ENCODE measurements at places on chromosomes 2 and 18.
A peak's percentile ranks its signal among the peaks of the same experiment; 100 is the strongest.

GRCh38 chr2:160257743-160258491 lies 57.8 kb upstream of the ITGB6 start:
- no peak for DNase-seq

DNA sequence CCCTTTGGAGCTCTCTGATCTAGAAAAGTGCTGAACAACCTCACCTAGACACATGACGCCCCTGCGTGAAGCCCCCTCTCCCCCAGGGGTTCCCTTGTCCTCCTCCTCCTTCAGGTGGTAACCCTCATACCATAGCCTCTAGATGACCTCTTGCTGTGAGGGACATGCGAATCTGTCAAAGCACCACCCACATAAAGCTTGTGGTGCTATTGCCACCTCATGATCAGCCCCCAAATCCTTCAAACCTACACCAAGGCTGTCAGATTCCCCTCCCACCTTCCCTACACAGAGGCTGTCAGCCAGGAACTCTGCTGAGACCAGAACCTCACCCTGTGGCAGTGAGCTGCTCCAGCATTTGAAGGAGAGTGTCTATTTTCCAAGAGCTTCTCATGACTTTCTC lies 43.1 kb upstream of the TEX51 start:
- DNase-seq, result no peak

DNA sequence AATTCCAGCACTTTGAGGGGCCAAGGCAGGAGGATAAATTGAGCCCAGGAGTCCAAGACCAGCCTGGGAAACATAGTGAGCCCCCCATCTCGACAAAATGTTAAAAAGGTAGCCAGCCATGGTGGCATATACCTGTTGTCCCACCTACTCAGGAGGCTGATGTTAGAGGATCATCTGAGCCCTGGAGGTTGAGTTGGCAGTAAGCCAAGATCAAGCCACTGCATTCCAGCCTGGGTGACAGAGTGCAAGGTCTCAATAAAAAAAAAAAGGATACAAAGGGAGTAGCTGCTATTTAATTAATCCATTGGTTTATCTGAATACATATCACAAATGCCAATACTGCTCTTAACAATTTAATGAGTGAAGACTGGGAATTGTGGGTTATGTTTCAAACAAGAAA lies 327.8 kb downstream of the CPS1 start:
- DNase-seq, result no peak

GRCh38 chr18:64614446-64614845 lies 465.6 kb upstream of the LINC00305 start:
- DNase-seq, result no peak

GRCh38 chr2:100194951-100195350 lies 52.6 kb upstream of the AFF3 start:
- DNase-seq, result no peak

- DNase-seq, result no peak
Measured at GRCh38 chr2:79373358-79374130, 139.3 kb upstream of the CTNNA2 start.

GRCh38 chr2:39306626-39307025 lies 62.9 kb upstream of the CDKL4 start:
- no peak for DNase-seq

- no peak for DNase-seq
Measured at GRCh38 chr2:230691005-230691647, 21.5 kb upstream of the CAB39 start.

DNA sequence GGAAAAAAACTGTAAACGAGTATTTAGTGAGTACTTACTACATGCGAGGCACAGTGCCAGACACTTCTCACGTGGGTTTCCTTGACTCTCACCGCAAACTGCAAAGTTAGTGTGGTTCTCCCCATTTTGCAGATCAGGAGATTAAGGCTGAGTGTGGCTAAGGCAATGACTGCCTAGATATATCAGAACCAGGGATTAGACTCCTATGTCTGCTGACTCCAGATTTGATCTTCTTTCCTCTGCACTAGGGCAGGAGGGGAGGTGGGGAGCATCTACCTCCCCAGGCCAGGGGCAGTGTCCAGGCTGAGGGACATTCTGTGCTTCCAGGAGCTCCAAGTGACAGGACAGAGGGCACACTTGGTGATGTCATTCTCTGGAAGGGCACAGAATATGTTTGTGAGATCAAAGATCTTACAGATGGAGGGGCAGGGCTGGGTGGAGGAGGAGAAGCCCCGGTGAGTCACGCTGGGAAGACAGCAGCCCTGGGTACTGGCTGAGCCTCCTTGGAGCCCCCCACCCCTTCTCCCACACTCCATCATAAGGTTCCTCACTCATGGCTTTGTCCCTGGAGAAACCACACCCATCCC lies 92.4 kb downstream of the RHOB start:
- DNase-seq, result no peak

GRCh38 chr18:13218368-13218991 lies at the start of gene LDLRAD4:
Gene LDLRAD4, plus strand, starts transcription at chr18:13218760.
- DNase-seq, result peak; percentile 5

GRCh38 chr18:56650944-56651770 lies at the start of gene WDR7:
Gene WDR7, plus strand, starts transcription at chr18:56651359. Its CDS starts 21,157 bp downstream, at chr18:56672516.
- DNase-seq, result peak; percentile 88

DNA sequence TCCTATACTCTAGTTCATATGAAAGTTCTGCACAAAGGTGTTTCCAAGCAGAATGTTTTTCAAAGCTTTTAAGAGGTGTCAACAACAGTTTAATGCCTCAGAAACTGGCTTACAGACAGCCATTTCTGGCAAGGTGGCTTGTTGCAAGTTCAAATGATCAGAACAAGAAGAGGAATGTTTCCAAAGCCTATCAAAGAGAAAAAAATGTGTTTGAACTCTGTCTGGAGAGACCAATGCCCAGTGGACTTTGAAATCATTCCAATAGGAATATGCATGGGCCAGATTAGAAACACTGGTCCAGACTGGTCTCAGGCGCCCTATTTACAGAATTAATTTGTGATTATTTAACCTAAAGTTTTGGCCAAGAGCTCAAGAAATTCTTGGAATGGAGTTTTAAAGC lies 106.2 kb downstream of the CPS1 start:
- no peak for DNase-seq

DNA sequence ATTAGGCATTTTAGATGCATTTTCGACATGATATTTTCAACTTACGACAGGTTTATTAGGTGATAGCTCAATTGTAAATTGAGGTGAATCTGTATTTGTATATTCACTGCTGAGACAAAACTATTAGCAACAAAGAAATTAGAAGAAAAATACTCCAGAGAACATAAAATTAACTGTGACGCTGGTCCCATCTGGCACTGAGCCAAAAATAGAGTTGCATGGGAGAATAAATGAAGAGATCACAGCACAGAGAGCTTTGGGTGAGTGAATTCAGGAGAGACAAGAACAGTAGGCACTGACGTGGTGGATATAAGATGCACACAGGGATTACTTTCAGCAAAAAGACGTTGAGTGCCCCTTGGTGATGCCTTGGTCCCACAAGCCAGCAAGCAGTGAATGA lies 306.2 kb upstream of the RAB6C start:
- DNase-seq, result no peak

DNA sequence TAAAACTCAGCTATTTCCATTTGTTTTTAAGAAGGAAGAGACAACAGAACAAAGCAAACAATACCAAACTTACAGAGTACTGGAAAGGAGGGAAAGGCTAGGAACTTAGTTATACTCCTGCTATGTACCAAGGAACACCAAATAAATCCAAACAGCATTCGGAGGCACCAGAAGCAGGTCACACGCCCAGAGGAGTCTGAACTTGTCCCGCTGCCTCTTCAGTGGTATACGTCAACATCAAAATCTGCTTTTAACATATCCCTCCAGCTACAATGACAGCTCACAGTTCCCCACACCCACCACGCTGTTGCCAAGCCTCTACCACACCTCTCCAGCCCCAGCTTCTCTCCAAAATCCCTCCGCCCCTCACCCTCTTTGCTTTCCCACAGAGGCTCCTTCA lies 17.3 kb downstream of the C2orf76 start:
- DNase-seq, result no peak

DNA sequence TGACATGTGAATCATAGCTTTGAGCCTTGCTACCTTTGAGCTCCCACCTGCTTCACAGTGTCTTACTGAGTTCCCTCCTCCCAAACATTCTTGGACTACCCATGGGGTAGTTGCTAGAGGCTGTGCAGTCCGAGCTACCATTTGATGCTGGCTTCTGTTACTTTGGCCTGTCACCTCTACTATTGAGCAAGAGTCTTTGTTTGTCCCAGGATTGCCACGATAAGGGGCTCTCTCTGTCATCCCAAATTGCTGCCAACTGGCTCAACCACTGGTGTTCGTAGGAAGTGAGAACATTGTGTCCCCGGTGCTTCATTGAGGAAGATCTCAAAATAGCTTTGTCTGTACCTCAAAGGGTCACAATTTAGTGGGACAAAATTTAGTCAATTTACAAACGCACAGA lies 59.1 kb upstream of the PAX8 start:
- DNase-seq, result no peak

GRCh38 chr2:102932501-102932900 lies 170.7 kb downstream of the TMEM182 start:
- DNase-seq, result peak; percentile 8

- no peak for DNase-seq
Measured at GRCh38 chr2:7333189-7333765, 416.1 kb downstream of the RNF144A start.

- DNase-seq, result no peak
Measured at GRCh38 chr2:176628438-176628837, 359.2 kb downstream of the MTX2 start.

DNA sequence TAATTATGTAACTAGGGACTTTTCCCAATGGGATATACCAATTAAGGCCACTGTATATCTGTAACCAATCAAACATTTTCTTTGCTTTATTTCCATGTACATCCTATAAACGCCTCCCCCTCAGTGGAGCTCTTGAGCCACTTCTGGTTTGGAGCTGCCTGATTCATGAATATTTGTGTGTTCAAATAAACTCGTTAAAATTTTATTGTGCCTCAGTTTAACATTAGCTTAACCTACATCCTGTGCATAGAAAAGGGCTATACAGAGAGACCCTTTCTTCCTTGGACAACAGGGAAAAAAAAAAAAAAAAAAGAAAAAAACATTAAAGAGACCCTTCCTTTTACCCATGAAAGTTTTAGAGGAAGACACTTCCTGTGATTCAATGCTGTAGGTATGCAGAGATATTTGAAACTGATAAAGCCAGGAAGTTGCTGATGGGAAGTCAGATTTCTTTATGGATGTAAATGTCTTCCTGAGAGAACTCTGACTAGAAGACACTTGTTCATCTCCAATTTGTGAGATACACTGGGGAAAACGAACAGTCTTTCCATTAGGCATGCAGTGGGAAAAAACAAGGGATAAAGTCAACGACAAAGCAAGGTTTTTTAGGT lies 614.6 kb upstream of the SOX11 start:
- peak; percentile 46 for DNase-seq

Data from NCI-H2081 (cell line).